ENCODE measurements at places on chromosomes 6 and 20.

- no peak for DNase-seq
Observed at GRCh38 chr6:2441601-2442475, 196.4 kb upstream of the GMDS start.

DNA sequence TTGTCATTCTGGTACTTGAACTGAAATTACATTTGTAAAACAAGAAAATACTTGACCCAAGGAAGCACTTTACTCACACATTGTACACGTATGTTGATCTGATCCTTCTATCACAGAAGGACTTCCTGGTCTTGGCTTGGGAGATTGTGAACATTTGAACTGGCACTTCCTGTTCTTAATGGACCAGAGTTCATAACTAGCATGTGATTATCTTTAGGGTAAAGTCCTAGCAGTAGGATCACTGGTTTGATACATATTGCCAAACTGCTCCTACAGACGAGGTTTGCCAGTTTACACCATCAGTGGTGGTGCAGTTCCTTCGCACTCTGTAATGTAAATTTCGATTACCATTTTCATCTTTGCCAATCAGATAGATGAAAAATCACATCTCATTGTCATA, 12.7 kb downstream of the HECA start:
- no peak for DNase-seq

DNA sequence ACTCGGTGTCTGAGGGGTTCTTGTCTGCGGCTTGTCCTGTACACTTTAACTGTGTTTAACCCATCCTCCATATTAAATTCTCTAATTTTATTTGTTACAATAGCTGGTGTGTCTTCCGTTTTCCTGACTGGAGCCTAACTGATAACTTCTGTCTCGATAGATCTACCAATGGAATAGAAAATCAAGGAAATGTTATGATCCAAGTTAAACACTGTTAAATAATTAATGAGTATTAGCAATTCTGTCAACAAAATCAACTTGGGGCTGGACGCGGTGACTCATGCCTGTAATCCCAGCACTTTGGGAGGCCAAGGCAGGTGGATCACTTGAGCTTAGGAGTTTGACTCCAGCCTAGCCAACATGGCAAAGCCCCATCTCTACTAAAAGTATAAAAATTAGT, 81.7 kb downstream of the DNAH8 start:
- no peak for DNase-seq

DNA sequence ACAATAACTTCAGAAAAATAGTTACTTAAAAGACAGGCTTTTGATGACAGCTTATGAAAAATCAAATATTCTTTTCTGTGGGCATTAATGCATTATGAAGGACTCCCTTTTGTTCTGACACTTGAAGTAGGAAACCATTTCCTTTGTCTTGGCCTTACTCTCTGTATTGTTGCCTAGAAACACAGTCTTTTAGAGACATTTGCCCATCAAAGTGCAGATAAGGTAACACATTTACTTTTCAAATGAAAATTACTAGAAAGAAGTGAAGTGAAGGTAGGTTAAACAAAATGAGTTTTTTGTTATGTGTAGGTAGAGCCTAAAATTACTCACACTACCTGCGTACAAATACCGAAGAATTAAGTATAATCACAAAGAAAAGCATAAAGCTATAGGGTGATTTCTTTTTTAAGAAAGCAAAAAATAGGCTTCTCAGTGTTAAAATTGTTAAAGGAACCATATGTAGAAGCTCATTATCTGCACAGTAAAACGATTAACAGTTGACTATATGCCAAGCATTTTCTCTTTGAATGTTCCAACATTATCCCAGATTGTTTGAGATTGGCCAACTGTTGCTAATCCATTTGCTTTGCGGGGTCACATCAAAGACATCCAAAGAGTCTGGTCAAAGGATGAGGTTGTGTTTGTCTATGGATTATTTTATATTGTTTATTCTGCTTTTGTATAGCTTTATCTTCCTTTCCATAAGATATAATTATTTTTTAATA, 542.0 kb upstream of the RNF217 start:
- DNase-seq = no peak

DNA sequence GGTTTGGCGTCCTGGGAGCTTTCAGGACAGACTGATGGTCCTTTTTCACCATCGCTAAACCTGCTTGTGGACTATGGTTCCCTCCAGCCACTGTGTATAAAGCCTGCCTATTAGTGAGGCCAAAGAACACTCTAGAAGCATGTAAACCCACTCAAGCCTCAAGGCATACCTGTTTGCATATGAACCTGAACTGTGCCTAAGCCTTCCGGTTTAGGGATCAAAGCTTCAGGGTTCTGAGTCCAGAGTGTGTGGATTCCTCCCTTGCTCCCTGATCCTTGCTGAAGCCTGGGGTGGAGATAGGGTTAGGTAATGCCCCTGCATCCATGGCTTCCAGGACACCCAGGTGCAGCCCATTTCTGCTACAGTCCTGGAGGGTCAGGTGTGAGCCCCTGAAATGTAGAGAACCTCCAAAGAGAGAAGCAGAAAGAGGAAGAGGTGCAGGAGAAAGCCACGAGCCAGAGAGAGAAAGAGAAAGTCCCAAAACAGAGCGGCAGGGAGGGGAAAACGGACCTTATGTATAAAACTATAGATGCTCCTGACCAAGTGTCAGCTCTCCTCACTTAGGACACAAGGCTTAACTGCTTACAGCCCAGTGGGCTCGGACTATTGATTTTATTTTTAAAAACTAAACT, 93.3 kb downstream of the SCML4 start:
- DNase-seq = no peak

DNA sequence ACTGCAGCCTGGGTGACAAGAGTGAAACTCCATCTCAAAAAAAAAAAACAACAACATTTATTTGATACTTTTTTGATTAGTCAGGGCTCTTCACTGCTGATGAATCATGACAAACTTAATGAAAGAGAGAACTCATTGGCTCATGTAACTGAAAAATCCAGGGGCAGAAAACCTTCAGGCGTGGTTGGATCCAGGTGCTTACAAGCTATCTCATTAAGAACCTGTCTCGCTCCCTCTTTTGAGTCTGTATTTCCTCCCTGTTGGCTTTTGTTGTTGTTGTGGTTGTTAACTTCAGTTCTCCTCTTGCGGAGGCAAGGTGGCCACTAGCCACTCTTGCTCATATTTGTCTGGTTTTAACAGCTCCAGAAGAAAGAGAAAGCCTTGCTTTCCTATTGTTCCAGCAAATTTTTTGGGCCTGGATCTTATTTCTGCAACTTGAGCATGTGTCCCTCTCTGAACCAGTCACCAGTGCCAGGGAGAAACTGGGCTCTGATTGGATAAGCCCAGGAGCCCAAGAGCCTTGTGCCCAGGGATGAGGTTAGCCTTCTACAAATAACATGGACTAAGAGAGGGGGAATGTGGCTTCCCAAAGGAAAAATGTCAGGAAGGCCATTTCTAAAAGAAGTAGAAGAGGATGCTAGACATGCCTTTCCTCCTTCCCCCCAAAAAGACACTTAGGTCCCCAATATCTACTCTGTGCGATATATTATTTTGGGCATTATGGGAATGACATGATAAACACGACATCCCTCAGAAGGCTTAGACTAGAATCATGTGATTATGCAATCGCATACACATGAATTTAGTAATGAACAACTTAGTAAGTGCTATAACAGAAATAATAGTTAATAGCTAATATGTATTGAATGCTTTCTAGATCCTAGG, 64.5 kb downstream of the PHACTR2 start:
- no peak for DNase-seq

- DNase-seq = no peak
Observed at GRCh38 chr6:136529710-136530109, 20.5 kb downstream of the MAP7 start.

- no peak for DNase-seq
Observed at GRCh38 chr20:39253051-39253755, 291.1 kb downstream of the DHX35 start.

- no peak for DNase-seq
Observed at GRCh38 chr6:44339301-44339700, 3.1 kb upstream of the SPATS1 start.
